ENCODE measurements at places on chromosomes 7 and 10. TPM values are rescaled to one million over a fixed set of nuclear protein-coding genes. Genes with fewer than 3 reads are reported as not detected.

Gene EGR2
- not detected for total RNA-seq

Gene FGL2
- total RNA-seq: 0.34 TPM

Gene EIF3B
- 160 TPM for total RNA-seq

Gene RADIL
- not detected for total RNA-seq

Gene GRM3
- total RNA-seq: not detected

Gene ITGB1
- 1,449 TPM for total RNA-seq

Gene NPFFR1
- not detected for total RNA-seq

Gene AS3MT
- 0.12 TPM for total RNA-seq

Gene GPRIN2
- total RNA-seq: 0.10 TPM

Gene LRRC18
- not detected for total RNA-seq

Gene FAM24B
- total RNA-seq: 2.2 TPM

Gene GIMAP8
- not detected for total RNA-seq

Gene NPSR1
- total RNA-seq: not detected

Gene CYP26A1
- not detected for total RNA-seq

Gene WNT8B
- not detected for total RNA-seq

Gene EBF3
- not detected for total RNA-seq

Gene NSUN5
- 30.2 TPM for total RNA-seq

Gene OR13A1
- total RNA-seq: 0.15 TPM

Gene SMIM30
- total RNA-seq: 109 TPM

Gene CNPY4
- 24.1 TPM for total RNA-seq

Gene MSMB
- total RNA-seq: not detected

Gene AGBL3
- 1.8 TPM for total RNA-seq

Gene KEL
- total RNA-seq: not detected

Gene GJD4
- total RNA-seq: not detected

Gene MCM10
- total RNA-seq: 9.4 TPM

Gene DLX5
- total RNA-seq: 0.98 TPM

Gene NRCAM
- total RNA-seq: not detected

Gene ZNF239
- total RNA-seq: 1.3 TPM

Gene BUD31
- 169 TPM for total RNA-seq
